GF-D8 (cell line): ENCODE measurements at places on chromosomes 3 and 15.

GRCh38 chr3:123652342-123652984 is 67.6 kb upstream of the HACD2 start:
- no peak for DNase-seq

DNA sequence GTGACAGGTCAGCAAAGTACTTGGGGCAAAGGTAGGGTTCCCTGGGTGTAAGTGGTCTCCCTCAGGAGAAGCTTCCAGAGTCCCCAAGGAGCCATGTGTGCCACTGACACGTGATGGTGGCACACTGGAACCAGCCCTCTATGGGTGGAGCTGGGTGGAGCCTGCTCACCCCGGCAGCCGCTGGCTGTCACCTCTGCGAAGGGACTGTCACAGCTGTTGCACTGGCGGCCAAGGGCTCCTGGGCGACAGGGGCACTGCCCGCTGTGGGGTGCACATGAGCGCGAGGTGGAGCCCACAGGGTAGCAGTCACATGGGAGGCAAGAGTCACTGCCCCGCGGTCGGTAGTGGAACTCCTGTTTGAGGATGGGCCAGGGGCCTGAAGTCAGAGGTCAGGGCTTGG is 12.0 kb downstream of the CELSR3 start:
- DNase-seq, result no peak

DNA sequence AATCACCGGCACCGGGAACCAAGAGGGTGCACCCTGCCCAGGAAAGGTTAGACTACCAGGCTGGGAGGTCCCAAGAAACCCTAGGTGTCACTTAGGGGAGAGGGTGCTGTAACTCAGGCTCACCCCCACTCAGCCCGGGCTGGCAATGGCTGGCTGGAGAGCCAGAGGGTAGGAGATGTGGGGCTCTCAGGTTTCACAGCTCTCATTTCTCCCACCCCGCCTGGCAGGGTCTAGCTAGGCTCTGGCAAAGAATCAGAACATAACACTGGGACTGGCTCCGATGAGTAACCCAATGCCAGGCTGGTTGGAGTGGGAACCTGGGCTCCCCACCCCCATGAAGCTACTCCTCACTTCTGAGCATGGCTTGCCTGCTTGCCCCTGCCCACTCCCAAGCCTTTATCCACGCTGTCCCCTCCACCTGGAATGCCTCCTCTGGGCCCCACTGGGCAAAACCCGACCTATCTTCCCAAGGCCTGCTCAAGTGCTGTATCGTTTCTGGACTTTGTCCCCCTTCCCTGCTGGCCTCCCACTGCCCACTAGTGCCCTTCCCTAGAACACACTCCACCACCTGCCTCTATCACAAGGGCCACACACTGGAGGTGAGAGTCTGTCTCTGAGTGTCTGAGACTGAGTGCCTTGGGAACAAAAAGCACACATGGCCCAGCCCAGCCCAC is 2.0 kb downstream of the CIB2 start:
- no peak for DNase-seq

- no peak for DNase-seq
Measured at GRCh38 chr3:23619705-23620637, 185.8 kb upstream of the UBE2E1 start.

DNA sequence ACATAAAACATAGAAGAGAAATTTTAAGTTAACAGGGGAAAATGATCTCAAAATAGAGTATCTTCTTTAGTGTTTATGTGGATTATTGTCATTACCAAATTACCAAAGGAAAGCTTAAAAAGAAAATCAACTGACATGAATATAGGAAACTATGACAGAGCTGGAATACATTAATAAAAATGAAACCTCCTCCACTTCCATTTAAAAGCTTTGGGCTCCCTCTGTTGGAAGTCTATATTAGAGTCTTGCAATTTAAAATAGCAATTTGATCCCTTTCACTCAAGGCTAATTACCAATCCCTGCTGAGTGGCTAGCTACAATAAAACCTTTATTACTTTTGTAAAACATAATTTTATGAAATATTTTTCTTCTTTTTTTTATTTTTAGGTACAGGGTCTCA is 61.4 kb upstream of the IMPG2 start:
- DNase-seq, result no peak

DNA sequence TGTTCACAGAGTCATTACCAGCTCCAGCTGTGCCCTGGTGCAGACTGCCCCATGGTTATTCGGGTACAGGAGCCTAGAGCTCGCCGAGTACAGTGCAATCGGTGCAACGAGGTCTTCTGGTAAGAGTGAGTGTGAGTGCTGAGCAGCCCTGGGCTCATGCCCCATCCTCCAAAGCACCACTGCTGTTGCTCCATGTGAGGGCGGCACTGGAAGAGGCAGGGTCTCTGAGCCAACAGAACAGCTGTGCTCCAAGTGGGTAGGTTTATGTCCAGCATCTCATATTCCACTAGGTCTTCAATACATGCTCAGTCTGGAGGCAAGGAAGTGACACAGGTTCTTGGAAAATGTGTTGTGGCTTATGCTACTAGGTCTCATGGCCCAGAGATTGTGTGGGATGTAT is 19.5 kb upstream of the P4HTM start:
- no peak for DNase-seq

- DNase-seq, result no peak
Measured at GRCh38 chr3:58144478-58145325, 66.1 kb downstream of the DNASE1L3 start.

DNA sequence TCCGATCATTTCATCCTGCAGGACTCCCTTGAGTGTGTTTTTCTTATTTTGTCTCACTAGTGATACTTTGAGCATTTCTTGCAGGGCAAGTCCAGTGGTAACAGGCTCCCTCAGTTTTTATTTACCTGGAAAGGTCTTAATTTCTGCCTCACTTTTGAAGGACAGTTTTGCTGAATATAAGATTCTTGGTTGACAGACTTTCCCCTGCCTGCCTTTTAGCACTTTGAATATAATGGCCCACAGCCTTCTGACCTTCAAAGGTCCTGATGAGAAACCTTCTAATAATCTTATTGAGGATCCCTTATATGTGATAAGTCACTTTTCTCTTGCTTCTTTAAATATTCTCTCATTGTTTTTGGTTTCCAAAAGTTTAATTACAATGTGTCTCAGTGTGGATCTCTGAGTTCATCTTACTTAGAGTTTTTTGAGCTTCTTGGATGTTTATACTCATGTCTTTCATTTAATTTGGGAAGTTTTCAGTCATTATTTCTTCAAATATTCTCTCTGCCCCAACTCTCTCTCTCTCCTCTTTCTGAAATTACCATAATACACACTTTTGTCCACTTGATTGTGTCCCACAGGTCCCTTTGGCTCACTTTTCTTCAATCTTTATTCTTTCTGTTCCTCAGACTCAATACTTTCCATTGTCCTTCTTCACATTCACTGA is 36.3 kb upstream of the ARIH1 start:
- no peak for DNase-seq

DNA sequence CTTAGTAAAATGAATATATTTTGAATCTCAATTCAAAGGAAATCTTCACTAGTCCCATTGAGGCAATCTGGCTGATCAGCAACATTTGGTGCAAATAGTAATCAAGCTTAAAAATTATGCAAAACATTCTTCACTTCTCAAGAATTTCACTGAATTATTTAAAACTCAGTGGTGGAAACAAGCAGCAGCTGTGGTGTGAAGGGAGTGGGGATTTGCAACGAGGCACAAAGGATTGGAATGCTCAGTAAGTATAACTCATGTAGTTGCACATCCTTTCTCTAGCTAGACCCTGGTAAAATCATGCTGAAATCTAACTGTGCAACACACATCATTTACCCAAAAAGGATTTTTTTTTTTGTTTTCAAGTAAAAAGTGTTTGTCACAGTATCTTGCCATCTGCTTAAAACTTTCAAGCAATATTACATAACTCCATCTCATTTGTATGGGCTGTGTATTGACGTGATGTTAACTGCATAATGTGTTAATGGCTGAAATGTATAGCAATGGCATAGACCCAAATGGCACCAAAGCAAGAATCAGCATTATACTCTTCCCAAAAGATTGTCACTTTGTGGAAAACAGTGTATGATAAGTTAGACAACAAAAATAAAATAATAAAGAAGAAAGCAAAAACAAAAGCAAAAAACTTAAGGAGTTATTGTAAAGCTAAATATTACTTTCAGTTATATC is 816.6 kb downstream of the EPHA3 start:
- no peak for DNase-seq

GRCh38 chr3:110393941-110394340 is 677.7 kb upstream of the NECTIN3 start:
- DNase-seq, result no peak

DNA sequence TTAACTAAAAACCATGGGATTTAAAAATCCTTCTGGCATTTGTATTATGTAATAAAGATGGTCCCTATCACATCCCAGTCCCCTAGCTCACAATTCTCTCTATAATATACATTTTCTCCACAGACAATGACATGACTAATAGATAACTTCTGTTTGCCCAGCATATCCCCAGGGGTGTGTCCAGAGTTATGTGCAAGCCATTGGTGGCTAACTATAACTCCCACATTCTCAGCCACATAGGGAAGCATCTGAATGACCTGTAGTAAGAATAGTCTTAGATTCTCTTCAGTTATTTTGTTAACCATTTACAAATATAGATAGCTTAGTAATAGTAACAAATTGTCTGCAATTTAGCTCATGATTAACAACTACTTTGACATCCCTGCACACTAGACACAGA is 52.2 kb upstream of the RBSN start:
- no peak for DNase-seq

DNA sequence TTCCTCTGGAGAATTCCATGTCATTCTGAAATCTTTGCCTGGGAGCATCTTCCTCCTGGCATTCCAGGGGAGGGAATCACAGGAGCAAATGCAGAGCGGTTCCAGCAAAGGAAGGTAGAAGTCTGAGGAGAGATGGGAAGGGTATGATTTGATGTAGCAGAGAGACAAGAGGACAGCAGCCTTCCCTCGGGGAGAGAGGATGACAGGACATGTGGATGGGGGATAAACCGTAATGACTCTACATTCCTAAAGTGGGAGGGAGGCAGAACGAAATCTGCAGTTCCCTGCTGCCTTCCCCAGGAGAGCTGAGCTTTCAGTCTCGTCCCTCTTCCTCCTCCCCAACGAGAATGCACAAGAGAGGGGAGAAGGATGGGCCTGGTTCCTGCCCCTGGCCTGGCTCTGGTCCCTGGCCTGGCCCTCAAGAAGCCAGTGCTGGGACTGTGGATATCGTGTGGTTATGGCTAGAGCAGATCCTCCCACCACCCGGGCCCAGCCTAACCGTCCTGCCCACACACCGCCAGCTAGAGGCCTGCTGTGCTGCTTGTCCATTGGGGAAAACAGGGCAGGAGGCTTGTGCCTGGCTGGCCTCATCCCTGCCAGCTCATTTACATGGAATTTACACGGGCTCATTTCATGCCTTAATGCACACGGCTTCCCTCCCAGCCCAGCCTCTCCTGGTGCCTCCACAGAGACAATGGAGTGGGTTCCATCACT is 26.6 kb downstream of the SEMA7A start:
- DNase-seq, result no peak
